ENCODE measurements at places on chromosomes 3 and 15.
A peak's percentile ranks its signal among the peaks of the same experiment; 100 is the strongest.

DNA sequence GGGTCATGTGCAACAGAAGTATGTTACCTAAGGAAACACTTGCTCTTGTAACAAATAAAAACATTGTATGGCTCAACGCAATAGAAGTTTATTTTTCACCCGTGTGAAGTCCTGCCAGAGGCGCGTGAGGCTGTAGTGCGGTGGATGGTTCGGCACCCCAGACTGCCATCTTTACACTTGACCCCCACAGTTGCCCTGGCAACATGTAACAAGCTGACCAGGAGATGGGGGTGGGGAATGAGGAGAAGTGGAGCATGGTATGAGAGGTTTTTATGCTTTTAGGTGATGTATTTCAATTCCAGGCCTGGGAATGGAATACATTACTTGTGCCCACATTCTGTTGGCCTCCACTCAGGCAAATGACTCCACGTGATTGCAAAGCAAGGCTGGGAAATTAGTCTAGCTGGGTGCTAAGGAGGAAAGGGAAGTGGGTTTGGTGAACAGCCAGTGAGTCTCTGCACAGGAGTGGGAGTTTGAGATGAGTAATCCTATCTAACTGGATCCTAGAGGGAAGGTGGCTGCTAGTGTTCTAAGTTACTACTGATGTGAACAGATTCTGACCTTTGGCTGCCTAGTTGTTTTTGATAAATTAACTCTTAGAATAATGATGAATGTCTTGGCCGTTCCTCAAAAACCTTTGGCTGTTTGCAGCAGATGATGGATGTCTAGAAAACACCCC lies 33.8 kb upstream of the GREM1 start:
- peak; percentile 93 for DNase-seq

DNA sequence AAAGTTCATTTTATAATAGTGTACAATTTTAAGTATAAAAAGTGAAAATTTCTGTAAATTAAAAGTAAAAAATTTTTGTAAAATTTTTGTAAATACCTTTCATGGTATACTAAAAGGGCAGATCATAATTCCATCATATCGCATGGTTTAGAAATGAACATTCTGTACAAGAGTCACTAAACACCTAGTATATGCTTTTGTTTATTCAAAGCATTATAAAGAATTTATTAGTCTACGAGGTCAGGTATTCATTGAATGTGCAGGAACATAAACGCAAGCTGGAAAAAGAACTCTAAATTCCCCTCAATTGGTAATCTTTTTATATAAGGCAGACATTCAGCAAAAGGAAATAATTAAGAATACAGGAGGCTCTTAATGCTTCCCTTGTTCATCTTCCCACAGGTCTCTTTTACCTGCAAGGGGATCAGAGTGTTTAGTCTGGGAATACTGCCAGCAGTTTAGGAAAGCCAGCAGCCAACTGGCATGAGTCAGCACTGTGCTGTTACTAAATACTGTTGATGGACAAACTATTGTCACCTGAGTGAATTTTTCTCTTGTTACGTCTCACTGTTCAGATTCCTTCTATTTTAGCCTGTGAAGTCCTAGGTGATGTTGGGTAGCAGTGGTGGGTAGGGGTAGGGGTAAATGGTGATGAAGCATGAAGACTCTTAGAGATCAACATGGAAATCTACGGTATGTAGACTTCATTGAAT lies 70.1 kb downstream of the UQCC5 start:
- DNase-seq: peak; percentile 31

GRCh38 chr3:86960550-86960949 lies 30.4 kb downstream of the VGLL3 start:
- DNase-seq: no peak

DNA sequence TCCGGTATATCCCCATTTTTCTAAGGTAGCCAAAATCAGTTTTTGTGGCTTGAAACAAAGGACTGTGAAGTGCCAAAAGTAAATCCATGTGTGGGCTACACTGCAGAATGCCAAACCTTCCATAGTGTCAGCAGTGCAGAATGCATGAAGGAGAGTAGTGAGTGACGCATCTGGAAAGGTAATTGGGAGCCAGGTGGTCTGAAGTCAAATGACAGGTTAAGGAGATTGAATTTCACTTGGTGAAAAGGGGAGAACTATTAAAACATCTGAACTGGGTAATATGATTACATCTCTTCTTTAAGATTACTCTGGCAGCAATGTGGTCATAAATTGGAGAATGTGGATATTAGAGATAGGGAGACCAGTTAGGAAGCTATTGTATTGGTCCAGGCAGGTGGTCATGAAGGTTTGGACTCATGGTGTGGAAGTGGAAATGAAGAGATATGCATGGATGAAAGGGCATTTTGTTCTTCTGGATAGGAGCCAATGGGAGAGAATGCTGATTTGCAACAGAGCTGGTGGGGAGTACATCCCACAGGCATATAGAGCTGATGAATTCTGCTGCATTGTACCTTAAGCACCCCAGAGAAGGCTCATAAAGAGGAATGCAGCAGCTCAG lies 118.2 kb downstream of the ECT2 start:
- no peak for DNase-seq

DNA sequence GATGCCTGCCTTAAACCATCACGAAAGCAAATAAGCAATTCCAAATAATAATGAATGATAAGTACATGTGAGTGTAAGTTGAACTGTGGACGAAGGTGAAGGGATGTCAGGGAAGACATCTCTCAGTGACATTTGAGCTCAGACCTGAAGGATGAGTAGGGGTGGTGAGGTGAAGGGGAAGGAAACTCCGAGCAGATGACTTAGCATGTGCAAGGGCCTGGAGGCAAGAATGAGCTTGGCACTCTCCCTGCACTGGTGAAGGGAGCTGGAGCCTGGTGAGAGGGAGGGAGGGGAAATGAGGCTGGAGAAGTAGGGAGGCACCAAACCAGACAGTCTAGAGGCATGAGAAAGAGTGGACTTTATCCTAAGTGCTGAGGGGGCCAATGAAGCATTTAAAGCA lies 84.3 kb downstream of the MTHFS start:
- DNase-seq: peak; percentile 4

- DNase-seq: no peak
These were observed 44.8 kb downstream of the HCN4 start for GRCh38 chr15:73323956-73324355.

DNA sequence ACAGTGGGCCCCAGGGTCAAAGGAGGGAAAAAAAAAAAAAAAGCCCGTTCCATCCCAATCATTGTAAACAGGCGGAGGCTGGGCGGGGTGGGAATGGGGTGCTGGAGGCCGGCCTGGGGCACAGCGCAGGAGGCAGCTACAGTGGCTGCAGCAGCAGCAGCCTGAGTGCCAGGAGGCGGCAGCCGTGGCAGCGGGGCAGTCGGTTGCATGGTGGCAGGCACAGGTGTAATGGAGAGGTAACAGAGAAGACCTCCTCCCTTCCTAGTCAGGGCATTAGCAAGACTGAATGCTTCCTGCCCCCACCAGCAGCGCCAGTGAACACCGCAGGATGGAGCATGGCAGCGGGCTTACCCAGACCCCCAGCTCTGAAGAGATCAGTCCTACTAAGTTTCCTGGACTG lies 279.1 kb upstream of the TTC14 start:
- DNase-seq: no peak

- no peak for DNase-seq
These were observed 883.6 kb upstream of the NR2F2 start for GRCh38 chr15:95446854-95447253.

- no peak for DNase-seq
These were observed 38.8 kb downstream of the KLHL25 start for GRCh38 chr15:85755942-85756341.

DNA sequence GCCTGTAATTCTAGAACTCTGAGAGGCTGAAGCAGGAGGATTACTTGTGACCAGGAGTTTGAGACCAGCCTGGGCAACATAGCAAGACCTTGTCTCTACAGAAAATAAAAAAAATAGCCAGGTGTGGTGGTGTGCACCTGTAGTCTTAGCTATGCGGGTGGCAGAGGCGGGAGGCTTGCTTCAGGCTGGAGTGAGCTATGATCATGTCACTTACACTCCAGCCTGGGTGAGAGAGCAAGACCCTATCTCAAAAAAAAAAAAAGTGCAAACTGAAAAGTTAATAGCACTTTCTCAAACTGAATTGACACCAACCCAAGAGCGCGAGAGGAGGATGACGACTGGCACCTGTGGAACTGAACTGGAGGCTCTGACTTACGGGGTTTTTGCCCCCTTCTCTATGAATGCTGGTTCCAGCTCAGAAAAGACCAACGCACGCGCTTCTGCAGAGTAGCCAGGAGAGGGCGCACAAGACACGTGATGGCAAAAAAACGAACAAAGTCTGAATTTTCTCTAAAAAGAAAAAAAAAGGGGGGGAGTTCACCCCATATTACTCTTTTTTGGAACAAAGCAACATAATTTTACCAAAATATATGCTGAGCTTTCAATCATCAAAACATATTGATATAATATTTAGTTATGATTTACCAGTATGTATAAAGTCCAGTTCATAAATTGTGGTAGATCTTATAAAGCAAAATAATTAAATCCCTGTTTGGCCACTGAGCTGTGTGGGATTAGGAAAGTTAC lies 23.7 kb downstream of the CFAP92 start:
- DNase-seq: peak; percentile 65

DNA sequence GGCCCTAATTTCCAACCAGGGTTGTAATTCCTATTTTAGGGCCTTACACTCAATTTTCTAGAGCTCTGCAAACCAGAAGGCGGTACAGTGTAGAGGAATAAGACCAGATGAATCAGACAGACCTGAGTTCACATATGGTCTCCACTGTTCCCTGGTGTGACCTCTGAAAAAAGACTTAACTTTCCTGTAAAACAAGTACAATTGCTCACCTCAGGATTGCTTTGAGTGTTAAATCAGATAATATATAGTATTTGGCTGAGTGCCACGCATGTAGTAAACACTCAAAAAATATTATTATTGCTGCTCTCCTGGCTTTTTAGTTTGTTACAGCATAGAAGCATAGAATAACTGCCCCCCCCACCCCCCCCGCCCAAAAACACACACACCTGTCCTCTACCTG lies 51.0 kb upstream of the STT3B start:
- no peak for DNase-seq

DNA sequence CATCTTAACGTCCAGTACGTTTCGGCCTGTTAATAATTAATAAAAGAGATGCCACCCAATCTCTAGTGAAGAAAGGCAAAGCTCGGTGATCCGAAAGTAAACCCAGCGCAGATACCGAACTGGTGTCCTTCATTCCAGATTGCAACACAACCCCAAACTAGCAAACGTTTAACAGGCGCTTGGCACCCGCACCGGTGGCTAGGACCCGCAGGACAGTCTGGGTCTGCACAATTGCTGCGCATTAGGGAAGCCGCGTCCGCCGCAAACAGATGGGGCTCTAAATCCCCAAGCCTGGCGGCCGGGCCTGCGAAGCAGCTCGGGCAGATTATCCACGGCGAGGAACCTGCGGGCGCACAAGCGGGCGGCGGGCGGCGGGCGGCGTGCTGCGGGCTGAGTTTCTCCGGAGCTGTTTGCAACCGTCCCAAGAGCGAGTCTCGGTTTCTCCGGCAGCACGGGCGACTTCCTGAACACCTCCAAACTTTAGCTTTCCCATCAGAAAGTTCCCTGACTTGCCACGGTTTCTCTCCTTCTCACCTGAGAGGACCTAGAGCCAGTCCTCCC lies 112.1 kb upstream of the ICE2 start:
- no peak for DNase-seq

DNA sequence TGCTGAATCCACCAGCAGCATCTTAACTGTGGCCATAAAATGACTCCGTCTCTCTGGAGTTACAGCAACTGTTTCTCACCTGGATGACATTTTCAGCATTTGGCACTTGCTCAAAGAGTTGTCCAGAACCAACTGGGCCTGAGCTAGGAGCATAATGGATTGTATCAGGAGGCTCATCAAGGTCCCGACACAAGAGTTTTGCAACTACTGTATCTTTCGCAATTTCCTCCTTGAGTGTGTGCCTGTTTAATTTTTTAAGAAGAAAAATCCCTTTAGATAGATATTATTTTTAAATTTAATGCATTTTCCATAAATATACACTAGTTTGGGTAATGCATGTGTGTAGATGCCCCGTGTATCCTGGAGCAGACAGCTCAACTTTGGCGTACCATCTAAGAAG lies 44.3 kb upstream of the C3orf49 start:
- DNase-seq: peak; percentile 16

DNA sequence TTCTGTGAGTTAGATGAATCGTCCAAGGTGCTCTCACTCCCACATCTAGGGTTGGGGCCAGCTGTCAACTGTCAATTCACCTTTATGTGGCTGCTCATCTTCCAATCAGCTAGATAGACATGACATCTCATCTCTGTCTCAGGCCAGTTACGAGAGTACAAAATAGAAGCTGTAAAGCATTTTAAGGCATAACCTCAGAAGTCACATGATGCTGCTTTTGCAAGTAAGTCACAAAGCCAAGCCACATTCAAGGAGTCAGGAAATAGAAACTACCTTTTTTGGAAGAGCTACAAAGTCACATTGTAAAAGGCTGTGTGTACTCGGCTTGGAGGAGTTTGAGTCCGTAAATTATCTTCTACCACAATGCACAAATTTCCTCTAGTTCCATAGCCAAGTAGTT lies 5.1 kb upstream of the CCR1 start:
- no peak for DNase-seq

- DNase-seq: no peak
These were observed 44.3 kb downstream of the P2RY1 start for GRCh38 chr3:152879130-152879789.

GRCh38 chr15:90988296-90988695 lies 6.0 kb downstream of the PRC1 start:
- DNase-seq: peak; percentile 12

GRCh38 chr3:125024817-125025216 lies 31.0 kb downstream of the HEG1 start:
- DNase-seq: peak; percentile 59

DNA sequence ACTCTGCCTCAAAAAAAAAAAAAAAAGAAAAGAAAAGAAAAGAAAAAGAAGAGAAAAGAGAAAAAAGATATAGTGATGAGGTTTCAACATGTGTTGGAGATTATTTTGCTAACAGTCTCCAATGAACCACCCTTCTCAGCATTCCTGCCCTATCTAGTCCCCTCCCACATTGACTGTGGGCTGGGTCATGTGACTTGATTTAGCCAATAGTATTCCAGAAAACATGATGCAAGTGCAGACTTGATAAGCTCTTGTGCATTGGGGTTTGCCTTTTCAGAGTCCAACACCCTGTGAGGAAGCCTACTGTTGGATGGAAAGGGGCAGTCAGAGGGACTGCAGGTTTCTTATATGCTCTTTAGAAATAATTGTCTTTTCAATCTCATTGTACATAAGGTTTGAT lies 37.8 kb upstream of the MED12L start:
- peak; percentile 80 for DNase-seq

DNA sequence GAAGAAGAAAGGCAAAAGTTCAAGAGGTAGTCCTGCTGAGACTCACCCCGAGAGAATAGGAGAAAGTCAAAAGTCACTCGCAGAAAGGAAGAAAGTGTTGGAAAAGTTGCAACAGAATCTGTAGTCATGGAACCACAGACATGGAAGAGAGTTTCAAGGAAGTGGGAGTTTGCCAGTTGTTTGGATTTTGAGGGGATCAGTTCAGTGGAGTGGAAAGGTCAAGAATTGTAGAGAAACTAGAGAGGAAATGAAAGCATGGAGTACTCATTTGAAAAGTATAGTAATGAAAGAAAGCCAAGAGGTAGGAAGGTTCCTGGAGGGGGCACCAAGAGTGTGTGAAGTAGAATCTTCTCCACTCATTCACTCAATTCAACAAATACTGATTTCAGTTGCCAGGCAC lies 34.7 kb downstream of the SPTSSB start:
- no peak for DNase-seq
